Activated CD8-positive, alpha-beta T cell treated with anti-CD3 and anti-CD28 coated beads, Interleukin-2, amount 10 ng/mL, durations not matched to agents 7 days and 5 days (primary cell): ENCODE measurements at places on chromosomes 13 and 19. TPM values are rescaled to one million over a fixed set of nuclear protein-coding genes. Genes with fewer than 3 reads are reported as not detected.

DNA sequence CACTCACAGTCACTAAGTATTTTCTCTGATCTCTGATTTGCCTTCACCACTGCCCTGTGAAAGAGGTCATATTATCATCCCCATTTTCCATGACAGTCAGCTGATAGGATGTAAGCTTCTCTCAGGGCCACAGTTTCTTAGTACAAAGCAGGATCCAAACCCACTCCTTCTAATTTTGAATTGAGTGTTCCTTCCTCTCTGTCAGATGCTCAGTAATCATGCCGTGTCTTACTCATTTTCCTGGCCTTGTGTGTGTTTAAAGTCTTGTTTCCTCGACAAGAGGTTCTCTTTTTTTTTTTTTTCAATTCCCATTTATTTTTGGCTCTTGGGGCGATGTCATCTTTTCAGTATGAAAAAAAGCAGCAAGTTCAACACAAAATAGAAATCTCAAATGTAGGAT is 72.3 kb downstream of the NAA16 start:
- DNase-seq, result no peak

DNA sequence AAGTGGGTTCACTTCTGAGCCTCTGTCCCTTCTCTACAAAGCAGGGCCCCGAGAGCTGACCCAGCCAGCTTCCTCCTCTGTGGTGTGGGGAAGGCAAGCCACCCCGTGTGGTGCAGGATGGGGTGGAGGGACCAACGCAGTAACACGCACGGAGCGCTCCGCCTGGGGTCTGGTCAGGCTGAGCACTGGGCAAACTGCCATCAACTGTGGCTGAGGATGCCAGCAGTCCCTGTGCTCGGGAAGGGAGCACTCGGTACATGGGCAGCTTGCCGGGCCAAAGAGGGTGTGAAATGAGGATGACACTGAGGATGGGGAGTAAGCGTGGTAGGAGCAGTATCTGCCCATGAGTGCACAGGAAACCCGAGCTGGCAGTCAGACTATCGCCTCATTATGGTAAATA is 7.6 kb upstream of the GMIP start:
- no peak for DNase-seq

Gene SLC10A2
- not detected for total RNA-seq

Gene NLRP7
- not detected for total RNA-seq

GRCh38 chr13:97407540-97407939 is 26.4 kb upstream of the RAP2A start:
- no peak for DNase-seq

Gene SLC17A7
- total RNA-seq, result not detected

- peak; percentile 38 for DNase-seq
These were observed 484 bp downstream of the IL11 start for GRCh38 chr19:55369653-55370304.

Gene KCNN4
- total RNA-seq, result 31.9 TPM

GRCh38 chr19:42693760-42694350 is 46.4 kb downstream of the PSG3 start:
- DNase-seq, result no peak

- DNase-seq, result peak; percentile 16
These were observed 2.3 kb upstream of the CD320 start for GRCh38 chr19:8310342-8311055.

- DNase-seq, result peak; percentile 44
These were observed 76.7 kb upstream of the GPR183 start for GRCh38 chr13:99383946-99384345.

Gene DHDH
- total RNA-seq, result 1.9 TPM

GRCh38 chr19:24057144-24057543 is 29.8 kb upstream of the ZNF254 start:
- DNase-seq, result no peak

Gene ZNF534
- not detected for total RNA-seq

Gene NECTIN2
- total RNA-seq, result 0.31 TPM

Gene ELANE
- not detected for total RNA-seq

Gene SPACA4
- total RNA-seq, result not detected

Gene SMIM44
- not detected for total RNA-seq

Gene IGFLR1
- total RNA-seq, result 29.9 TPM
